ENCODE measurements at places on chromosomes 11 and 22.

DNA sequence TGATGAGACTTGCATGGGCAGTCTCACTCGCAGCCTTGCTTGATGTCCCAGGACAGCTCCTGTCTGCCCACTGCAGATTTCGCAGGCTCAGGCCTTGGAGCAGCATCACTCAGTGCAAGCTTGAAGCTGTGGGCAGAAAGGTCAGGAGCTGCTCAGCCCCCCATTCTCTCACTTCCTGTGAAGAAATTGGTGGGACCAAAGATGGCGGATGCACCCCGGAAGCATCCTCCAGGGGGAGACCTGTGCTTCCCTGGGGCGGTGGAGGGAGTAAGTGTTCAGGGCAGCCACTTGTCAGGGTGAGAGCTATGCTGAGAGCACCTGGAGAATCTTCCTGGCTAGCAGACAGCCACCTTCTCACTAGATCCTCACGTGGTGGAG lies 11.3 kb downstream of the PLAAT2 start:
- no peak for DNase-seq

- DNase-seq = no peak
Measured at GRCh38 chr22:42608823-42609361, 5.8 kb downstream of the POLDIP3 start.

DNA sequence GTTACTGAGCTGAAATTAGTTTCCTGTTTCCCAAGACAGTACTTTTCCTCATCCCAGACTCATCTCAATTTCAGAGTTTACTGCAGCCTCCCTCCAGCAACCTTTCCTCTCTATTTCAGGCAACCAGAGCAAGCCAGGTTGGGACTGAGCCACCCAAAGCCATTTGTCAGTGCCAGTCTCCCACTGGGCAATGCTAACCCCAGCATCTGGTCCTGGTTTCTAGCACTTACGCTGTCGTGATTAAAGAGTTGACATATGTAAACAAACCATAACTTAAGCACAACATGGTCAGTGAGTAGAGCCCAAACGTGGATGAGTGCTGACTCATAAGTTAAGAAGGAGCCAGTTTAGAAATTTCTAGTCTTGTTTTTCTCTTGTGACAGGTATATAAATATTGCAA lies 119.6 kb upstream of the BLID start:
- DNase-seq = no peak

DNA sequence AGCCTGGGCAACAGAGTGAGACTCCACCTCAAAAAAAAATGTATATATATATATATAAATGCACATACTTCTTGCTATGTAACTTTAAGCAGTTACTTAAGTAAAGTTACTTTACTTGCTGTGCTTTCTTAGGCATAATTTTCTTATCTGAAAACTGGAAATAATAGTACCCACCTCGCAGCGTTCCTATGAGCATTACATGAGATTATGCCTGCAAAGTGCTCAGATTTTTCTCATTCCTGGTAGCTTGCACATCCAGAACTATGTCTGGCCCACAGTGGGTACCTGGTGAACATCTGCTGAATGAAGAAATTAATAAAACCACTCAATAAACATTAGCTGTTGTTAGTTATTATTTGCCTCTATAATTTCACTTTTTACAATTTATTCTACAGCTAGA lies 6.1 kb upstream of the ROBO3 start:
- no peak for DNase-seq

DNA sequence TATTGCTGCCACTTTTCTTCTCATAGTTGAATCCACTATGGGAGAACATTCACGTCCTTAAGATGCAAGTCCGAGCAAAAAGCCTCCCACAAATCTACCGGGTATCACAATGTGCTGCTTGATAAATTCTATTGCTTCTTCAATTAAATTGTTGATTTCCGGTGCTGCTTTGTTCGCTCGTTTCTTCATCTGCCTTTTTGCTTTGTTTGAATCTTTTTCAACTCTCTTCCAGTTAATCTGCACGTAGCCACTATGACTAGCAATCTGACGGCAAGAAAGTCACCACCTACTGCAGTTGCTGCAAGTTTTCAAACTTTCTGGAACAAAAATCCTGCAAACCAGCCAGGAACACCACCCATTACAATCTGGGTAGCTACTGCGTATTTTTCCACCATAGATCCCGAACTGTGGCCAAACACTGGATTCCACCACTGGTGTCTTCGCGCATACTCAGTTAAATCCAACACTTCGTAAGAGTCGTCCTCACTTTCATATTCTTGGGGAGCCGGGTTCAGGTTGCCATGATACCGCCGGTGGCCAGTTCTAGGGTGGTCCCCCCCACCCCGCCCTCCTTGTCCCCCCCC lies 59.1 kb downstream of the CLMP start:
- no peak for DNase-seq

GRCh38 chr22:48489551-48490499 lies 1337.8 kb downstream of the BRD1 start:
- DNase-seq = no peak

GRCh38 chr11:46162700-46163099 lies 41.4 kb upstream of the PHF21A start:
- DNase-seq = no peak

Measured in stimulated activated CD4-positive, alpha-beta T cell treated with anti-CD3 and anti-CD28 coated beads, Interleukin-12 subunit alpha, Interleukin-12 subunit beta, amount 100 ng/mL, for 24 hours (primary cell).